Right atrium auricular region (tissue), 2 donors: ENCODE measurements at places on chromosomes 11 and 22. TPM values are rescaled to one million over a fixed set of nuclear protein-coding genes. Genes with fewer than 3 reads are reported as not detected.

GRCh38 chr11:11442791-11443190 lies 89.7 kb upstream of the CSNK2A3 start:
- DNase-seq: no peak

DNA sequence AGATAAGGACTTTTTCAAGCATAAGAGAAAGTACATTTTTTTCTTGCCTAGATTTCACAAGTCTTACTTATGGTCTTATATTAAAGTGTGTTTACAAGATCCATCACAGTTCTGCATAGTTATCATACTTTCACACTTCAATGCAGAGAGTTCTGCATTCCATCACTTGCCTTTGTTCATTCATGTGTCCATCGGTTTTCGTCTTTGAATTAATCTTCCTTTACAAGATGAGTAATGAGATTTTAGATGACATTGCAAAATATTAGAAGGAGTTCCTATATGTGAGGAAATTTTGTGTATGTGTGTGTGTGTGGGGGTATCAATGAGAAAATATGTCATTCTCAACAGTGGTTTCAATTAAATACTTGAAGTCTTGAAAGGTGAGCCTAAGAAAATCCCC lies 98.1 kb upstream of the GUCY1A2 start:
- no peak for DNase-seq

GRCh38 chr22:19789406-19789805 lies 28.8 kb downstream of the TBX1 start:
- DNase-seq: no peak

DNA sequence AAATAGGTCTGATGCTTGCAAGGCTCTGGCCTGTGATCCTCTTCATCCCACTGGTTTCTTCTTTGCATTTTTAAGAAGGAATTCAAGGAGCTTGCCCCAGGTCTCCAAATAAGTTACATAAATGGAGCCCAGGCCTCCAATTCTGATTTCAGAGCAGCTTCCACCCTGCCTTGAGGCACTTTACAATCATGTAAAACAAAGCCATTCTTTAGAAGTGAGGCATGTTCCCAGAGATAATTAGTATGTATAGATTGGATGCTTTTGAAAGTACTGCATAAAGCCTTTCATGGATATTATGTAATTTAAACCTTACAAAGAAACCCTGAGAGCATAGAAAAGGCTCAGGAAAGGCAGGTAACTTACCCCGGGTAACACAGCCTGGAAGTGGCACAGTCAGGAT lies 466.5 kb downstream of the MIAT start:
- no peak for DNase-seq

DNA sequence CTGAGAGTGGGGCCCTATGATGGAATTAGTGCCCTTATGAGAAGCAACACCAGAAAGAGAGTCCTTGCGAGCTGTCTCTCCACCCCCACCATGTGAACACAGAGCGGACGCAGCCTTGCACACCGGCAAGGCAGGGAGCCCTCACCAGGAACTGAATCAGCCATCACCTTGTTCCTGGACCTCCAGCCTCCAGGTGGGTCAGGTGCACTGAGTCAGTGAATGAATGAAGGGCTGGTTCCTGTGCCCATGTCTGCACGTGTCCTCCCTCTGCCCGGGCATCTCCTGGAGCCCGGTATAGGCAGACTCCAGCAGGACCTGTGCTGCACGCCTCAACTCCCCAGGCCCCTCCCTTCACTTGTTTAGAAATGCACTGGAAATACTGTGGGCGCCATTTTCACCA lies 54.9 kb downstream of the LINC01488 start:
- DNase-seq: no peak

DNA sequence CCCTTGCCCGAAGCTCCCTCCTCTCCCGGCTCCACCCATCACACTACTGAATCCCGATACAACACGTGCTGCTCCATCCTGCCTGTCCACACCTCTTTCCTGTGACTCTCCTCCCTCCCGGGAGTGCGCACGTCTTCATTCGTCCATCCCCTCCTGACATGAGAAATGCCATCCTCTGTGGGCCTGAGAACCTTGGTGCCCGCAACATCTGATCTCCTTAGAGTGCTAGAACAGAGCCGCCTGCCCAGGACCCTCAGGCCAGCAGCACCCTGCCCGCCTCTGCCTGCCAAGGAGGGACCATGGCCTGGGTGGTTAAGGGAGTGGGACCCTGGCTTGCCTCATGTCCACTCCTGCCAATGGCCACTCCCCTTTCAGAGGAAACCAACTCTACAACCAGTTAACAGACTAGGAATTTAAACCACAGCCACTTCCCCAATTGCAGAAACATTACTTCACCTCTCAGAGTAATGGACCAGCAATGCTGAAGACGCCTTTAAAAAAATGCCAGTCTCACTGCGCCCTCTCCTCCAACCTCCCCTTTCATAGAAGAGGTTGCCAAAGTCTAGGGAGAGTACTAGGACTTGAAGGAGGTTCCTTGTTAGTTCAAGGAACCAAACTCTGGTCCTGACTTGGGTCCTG lies 466.3 kb downstream of the OPCML start:
- DNase-seq: no peak

- DNase-seq: no peak
Measured at GRCh38 chr22:44870021-44870420, 117.6 kb downstream of the ARHGAP8 start.

DNA sequence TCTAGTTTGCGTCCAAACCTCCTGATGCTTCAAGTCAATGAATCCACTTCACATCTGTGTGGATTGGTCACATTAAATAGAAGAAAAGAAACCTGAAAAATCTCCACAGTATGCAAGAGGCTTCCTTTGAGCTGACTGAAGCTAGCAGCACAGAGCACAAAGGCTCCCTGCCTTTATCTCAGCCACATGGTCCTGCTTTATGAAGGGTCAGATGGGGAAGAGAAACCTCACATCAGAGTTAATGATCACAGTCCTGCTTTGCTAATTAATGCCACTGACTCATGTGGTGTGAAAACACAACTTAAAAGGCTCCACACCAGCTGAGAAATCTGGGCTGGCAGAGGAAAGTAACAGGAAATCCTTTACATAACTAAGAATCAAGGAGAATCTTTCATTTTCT lies 1291.0 kb downstream of the LRRC4C start:
- DNase-seq: no peak

DNA sequence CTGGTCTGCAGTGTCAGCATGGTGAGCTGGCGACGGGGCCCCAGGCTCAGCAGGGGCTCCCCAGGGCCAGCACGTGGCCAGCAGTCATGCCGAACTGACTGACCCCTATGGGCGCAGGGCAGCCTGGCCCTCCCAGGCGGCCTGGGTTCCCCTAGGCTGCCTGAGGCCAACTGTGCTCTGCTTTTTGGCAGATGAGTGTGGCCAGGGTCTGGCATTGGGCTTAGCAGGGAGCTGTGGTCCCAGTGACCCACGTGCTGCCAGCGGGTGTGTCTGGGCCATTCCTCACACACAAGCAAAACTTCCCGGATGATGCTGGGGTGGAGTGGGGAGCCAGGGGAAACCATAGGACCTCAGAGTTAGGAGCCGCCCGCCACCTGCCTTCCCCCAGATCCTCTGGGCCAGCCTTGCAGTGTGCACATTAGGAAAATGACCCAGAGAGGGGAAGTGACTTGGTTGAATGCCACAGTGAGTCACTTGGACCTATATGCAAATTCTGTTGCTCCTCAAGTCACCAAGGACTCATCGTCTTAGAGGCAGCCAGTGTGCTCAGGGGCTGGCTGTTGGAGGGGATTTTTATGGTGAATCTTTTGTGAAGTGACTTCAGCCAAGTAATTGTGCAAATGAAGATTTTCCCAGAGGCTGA lies 6.5 kb downstream of the ADORA2A start:
- DNase-seq: no peak

TMEM191B gene
- not detected for total RNA-seq

FTH1 gene
- 2,787 TPM for total RNA-seq

OR51G1 gene
- not detected for total RNA-seq

GRCh38 chr11:33706546-33706945 lies 5.9 kb upstream of the C11orf91 start:
- no peak for DNase-seq

- no peak for DNase-seq
Measured at GRCh38 chr11:56659755-56660154, 3.7 kb upstream of the OR5AR1 start.

DNA sequence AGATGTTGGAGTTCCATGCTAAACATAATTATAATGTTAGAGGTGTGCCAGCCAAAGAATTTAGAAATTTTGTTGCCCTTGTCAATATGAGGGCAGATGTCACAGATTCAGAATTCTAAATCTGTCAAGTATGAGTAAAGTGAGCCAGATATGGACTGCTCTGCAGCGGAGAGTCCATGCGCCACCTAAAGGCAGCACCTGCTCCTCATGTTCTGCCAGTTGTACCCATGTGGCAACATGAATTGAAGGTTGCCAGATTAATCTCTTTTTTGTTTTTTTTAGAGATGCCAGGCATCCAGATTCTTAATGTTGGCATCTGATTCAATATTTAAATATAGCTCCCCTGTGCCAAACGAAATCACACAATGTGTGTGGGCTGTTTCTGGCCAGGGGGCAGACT lies 678.6 kb upstream of the ANO5 start:
- DNase-seq: no peak

GRCh38 chr11:77821349-77821851 lies 456 bp downstream of the AAMDC start:
- no peak for DNase-seq

DNA sequence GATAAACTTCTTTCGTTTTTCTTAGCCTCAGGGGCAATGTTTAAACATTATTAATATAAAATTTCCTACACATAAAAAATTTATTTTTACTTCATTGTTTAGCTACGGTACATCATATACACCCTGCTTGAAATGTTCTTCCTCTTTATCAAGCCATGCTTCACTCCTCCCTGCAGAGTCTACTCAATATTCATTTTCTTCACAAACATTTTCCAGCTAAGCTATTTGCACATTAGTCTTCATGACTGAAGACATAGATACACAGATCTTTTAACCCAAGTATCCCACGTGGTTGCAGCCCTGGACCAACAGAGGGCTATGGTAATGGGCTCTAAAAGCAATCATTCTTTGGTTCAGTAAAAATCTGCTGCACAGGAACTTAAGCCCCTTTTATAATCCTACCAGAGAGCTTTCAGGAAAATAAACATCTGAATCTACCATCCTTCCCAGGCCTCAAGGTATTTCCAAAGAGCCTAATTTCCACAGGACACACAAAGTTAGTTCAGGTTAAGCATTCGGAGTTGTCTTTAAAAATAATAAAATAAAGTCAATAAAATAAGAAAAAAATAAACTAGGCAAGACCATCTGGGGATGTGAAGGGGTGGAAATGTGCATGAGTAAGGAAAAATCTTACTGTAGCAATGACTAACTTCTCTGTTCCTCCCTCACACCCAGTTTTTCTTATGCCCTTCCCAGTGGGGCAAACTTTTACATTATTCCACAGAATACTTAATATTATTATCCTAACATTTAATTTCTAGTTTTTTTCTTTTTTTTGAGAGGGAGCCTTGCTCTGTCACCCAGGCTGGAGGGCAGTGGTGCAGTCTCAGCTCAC lies 21.6 kb upstream of the OR6X1 start:
- no peak for DNase-seq

DNA sequence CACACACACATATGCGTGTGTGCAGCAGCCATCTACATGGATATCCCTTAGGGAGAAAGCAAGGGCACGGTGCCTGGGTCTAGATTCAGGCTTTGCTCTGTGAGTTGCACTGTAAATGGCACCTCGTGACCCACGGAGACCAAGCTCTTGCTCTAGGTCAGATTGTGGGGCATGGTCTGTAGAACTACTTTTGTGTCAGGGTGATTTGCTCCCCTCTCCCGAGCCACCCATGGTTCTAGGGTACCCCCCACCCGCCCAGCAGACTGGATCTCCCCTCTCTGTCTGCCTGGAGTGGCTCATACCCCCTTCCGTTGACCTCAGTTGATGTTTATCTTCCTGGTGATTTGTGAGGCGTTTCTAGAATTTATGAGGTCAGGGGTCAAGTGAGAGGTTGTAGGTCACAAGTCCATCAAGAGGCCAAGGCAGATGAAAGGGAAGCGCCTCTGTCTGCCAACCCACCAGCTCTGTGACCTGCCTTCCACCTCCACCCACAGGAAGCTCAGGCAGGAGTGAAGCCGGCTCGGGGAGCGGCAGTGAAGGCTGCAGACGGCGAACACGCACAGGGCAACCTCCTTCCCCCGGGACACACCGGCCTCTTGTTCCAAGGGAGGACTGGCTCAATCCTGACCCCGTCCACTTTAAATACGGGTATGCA lies 76.2 kb upstream of the TTLL12 start:
- no peak for DNase-seq

GRCh38 chr22:43744700-43745410 lies 67.2 kb downstream of the EFCAB6 start:
- no peak for DNase-seq

ZNF280B gene
- 1.1 TPM for total RNA-seq

DNA sequence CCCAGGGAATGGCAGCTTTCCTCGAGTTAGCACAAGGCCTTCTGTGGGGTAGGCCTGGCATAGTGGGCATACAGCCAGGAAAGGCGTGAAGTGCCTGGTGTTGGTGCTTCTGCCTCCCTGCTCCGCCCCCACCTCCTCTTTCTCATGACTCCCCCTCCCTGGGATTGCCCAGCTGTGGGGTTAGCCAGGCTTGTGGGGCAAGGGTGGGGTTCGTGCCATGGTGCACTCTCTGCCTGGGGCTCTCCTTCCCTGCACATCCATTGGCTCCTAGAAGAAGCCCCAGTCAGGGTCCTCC lies 236.8 kb upstream of the NCAM1 start:
- peak; percentile 52 for DNase-seq

- no peak for DNase-seq
Measured at GRCh38 chr22:32820131-32821119, 18.9 kb downstream of the TIMP3 start.

DNA sequence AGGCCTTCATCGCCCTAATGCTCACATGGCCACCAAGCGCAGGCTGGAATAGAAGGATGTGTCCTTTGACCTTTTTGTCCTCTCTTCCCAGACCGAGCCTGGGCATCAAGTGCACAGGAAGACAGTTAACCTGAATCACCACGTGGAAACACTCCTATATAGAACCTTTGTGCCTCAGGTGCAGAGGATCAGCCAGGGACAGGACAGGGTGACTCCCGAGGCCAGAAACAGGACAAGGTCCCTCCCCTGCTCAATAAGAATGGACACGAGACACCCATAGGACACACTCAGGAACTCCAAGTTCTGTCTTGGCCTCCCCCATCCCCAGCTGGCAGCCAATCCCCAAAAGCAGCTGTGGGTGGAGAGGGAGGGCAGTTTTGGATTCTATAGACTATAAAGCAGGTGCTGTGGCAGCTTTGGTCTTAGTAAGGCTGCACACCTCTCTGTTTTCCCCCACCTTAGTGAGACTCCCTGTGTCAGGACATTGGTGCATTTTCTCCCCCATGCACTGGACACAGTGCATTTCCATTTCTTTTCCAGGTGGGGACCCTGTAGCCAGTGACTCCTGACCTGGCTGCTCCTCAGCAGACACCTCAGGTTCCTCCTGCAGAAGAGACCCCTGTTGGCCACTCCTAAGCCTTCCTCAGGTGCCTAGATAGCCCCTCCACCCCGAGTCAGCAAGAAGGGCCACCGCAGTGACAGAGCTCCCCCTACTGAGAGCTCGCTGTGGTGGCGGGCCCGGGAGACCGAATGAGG lies 43.6 kb upstream of the POU2AF1 start:
- no peak for DNase-seq

GRCh38 chr11:60498853-60499252 lies 6.3 kb downstream of the MS4A12 start:
- no peak for DNase-seq

ETS1 gene
- 37.9 TPM for total RNA-seq
